Smooth muscle cell of bladder (primary cell): ENCODE measurements at places on chromosomes 4 and X. TPM values are rescaled to one million over a fixed set of nuclear protein-coding genes. Genes with fewer than 3 reads are reported as not detected.

The COX7B2 gene
- total RNA-seq = not detected in 2 replicates

The SPANXN3 gene
- total RNA-seq = not detected in 2 replicates

The SAP30 gene
- total RNA-seq = 12.7 and 30.4 TPM in 2 replicates

The F9 gene
- total RNA-seq = not detected in 2 replicates
